ENCODE measurements at places on chromosomes 3 and 15.

DNA sequence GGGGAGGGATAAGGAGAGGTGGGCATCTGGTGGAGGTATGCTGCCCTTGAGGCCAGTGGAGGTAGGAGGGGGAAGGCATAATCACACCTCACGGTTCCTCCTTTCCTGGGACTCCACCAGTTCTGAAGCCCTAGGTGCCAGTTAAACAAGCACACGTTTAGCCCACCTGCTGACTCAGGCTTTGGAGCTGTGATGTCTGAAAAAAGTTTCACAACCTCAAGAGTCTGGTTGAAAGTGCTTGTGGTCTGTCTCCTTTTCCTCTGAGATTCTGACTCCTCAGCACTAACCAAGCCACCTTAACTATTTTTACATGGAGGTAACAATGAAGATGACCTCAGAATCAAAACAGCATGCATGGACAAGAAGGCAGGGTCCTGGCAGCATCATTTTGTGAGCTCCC, 23.0 kb downstream of the HPS3 start:
- DNase-seq: no peak

DNA sequence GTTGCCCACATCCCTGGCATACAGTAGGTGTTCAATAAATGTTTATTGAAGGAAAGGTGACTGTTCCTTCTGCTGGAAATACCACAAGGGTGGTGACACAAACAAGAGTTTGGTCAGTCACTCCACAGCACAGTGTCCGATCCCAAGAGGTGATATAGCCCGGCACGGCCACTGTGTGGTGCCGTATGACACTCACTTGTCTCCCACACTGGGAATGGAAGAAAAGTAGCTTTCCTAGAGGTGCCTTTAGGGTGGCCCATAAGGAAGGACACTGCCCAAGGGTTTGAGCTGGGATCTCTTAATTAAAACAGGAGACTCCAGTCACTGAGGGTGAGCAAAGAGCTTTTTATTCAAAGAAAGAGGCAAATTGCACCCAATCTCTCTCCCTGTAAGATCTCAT, 40.5 kb downstream of the TGM4 start:
- no peak for DNase-seq

- no peak for DNase-seq
These were observed 36.5 kb downstream of the GMNC start for GRCh38 chr3:190826018-190826417.

GRCh38 chr3:65004795-65005295, 317.0 kb upstream of the ADAMTS9 start:
- no peak for DNase-seq

GRCh38 chr3:73581134-73581846, 43.5 kb downstream of the PDZRN3 start:
- no peak for DNase-seq

DNA sequence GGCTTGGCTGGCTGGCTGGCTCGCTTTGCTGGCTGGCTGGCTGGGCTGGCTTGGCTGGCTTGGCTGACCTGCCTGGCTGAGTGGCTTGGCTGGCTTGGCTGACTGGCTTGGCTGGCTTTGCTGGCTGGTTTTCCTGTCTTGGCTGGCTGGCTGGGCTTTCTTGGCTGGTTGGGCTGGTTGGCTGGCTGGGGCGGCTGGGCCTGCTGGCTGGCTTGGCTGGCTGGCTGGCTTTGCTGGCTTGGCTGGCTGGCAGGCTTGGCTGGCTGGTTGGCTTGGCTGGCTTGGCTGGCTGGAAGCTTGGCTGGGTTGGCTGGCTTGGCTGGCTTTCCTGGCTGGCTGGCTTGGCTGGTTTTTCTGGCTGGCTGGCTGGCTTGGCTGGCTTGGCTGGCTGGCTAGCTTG, 435.6 kb downstream of the GOLGA6L6 start:
- DNase-seq: no peak

GRCh38 chr3:18264361-18264760, 160.8 kb downstream of the SATB1 start:
- DNase-seq: no peak

DNA sequence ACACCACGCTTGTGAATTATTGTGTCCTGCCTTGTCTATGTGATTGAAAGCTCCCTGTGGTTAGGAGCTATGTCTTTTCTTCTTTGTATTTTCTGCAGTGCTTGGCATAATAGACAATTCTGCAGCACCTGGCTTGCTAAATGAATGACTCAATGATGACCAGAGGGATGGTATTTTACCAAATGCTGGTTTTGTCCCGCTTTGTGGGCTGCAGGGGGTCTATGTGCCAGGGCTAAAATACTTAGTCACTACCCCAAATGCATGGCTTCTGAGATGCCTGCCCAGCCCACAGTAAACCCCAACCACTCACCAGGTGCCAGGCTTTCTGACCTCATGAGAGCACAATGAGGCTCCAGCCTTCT, 50.9 kb downstream of the BOC start:
- no peak for DNase-seq

DNA sequence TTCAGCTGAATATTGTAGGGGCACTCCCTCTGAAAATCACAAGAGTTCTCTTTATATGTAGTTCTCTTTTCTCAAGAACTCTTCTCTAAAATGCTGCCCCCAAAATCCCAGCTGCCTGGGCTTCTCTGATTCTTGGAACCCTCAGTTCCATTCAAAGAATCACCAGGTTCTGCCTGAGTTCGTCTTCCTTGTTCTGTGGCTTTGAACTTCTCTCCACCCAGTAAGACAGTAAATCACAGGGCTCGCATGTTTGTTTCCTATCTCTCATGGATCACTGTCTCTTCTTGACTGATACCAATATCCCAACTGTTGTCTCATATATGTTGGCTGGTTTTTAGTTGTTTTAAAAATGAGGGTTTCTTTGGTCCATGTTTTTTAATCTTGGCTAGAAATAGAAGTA, 359.5 kb upstream of the CBLB start:
- DNase-seq: no peak

GRCh38 chr3:156776871-156777270, 49.3 kb upstream of the LEKR1 start:
- no peak for DNase-seq

GRCh38 chr3:170602556-170602955, 16.7 kb upstream of the SLC7A14 start:
- DNase-seq: no peak

- no peak for DNase-seq
These were observed 1615.8 kb downstream of the SI start for GRCh38 chr3:163462446-163462845.

DNA sequence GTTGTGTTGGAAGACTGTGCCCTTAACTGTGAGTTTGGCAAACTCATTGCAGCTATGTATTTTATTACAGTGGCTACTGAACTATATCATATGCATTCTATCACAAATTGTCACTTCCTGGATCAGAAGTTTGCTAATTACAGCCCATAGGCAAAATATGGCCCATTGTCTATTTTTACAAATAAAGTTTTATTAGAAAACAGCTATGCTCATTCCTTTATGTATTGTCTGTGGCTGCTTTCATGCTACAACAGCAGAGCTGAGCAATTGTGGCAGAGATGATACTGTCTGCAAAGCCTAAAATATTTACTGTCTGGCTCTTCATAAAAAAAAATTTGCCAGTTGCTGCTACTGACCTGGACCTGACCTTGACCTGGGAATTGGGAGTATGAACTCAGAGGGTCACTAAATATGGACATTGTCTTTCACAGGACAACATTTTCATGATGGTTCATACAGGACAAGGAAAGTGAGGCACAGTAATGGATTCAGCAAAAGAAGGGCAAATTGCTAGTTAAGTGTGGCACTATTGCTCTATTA, 316.9 kb downstream of the ZNF621 start:
- no peak for DNase-seq

GRCh38 chr3:144409319-144409718, 437.7 kb downstream of the DIPK2A start:
- DNase-seq: no peak

DNA sequence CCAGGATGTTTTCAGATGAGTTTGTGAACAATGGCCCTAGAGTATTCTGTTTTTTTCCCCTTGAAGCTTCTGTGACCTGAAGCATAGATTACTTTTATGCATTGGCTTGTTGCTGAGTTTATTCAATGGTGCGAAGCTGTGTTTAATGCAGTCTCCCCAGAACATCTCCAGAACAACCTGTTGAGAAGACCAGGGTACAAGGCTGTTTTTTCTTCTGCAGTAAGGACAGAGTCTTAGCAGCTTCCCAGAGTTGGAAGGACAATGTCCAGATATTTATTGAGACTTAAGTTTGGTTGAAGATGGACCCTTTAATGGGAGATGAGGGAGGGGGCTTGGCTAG, 295.6 kb downstream of the LRTM1 start:
- no peak for DNase-seq

- no peak for DNase-seq
These were observed 13.0 kb upstream of the NTRK3 start for GRCh38 chr15:88269356-88270062.

DNA sequence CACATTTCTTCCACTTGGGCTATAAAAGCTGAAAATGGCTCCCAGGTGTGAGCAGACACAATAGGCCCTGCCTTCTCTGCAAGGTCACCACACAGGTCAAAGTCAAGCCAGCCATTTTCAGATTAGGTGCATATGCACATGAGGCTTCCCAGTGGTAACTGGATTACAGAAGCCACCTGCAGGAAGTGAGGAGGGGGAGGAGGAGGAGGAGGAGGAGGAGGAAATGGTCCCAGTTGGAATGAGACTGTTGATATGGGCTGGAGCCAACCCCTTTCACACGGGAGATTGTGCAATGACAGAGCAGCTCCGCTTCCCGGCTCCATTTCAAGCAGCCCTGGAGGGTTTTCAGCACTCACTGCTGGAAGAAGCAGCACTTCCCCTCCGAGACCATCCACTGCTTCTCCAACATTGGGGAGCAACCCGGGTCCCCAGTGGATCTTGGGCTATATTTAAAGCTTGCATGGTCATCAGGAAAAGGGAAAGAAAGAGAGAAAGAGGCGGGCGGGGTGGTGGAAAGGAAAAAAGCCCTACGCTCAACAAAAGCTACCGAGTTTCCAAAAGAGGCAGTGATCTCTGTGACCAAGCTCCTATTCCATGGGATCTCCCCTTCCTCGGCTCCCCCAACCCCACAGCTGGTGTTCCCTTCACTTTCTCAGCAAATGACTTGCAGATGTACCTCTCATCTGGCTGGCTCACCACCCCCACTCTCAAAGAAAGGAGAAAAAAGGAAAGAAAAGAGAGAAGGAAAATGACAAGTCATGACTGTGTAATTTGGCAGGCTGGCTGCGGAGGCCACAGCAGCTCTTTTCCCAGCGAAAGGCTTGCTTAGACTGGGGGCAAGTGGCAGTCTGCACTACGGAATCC, 58.3 kb downstream of the LRIG1 start:
- no peak for DNase-seq

DNA sequence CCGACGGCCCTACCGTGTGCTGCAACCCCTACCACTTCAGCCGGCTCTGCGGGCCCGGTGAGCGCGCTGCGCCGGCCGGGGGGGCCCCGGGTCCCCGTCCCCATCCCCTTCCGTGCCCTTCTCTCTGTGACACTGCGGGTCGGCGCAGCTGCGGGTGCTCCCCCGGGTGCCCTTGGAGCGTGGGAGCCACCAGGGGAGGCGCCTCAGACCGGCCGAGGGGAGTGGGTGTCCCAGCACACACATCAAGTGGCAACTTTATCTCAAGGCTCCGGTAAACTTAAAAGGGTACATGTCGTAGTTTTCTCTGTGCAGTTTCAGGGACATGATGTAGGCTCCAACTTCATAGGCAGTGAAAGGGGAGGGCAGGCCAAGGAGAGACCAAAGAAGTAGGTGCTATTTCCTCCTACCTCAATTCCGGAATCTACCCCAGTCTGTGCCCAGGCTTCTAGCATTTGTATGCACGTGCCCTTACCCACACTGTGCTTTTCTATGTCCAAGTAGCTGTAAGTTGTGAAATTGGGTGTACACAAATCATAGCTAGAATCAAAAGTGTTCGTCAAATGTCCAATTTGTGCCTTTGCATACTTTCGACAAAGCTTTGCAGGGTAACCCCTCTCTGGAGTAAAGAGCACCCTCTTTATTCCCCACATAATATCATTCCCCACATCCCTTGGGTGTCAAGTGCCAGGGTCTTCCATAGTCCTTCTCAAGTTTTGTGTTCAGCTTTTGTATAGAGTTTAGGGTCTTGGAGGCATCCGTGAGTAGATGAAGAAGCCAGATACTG, 2.2 kb downstream of the SMAD6 start:
- no peak for DNase-seq

DNA sequence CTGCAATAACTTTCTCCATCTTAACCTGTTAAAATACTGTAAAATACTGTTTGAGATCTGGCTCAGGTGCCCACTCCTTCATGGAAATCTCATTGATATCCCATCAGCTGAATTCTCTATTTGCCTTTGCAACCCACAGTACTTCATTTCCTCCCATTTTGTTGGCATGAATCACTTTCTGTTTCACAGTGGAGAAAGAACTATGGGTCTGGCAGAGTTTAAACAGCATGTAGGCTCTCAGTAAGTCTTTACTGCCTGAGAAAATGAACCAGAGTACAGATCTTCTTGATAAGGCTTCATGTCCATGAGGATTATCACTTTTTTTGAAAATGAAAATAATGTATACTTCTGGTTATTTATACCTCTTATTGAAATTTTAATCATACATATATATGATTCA, 245.9 kb downstream of the NAALADL2 start:
- no peak for DNase-seq

- no peak for DNase-seq
These were observed 769.8 kb upstream of the BCHE start for GRCh38 chr3:166606988-166607387.

- DNase-seq: no peak
These were observed 5.5 kb upstream of the SACM1L start for GRCh38 chr3:45683417-45684326.

DNA sequence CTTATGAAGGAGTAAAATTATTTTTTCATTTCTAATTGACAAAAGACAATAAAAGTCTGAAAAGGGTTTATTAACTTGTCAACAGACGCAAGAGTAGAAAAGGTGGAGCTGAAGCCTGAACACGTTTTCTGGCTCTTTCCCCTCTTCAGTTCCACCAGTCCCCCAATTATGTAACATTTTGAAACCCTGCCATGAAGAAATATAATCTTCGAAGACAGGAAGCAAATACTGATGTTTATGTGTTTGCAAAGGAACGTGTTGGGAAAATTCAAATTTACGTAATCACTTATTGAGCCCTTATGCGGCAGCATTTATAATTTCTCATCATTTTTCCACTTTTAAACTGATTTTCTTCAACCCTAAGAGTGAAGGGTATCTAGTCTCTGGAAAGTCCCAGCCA, 767 bp downstream of the AP3S2 start:
- no peak for DNase-seq

GRCh38 chr3:113985541-113985940, 37.7 kb downstream of the ZDHHC23 start:
- no peak for DNase-seq

GRCh38 chr15:48557335-48557734, 88.2 kb downstream of the FBN1 start:
- DNase-seq: no peak

DNA sequence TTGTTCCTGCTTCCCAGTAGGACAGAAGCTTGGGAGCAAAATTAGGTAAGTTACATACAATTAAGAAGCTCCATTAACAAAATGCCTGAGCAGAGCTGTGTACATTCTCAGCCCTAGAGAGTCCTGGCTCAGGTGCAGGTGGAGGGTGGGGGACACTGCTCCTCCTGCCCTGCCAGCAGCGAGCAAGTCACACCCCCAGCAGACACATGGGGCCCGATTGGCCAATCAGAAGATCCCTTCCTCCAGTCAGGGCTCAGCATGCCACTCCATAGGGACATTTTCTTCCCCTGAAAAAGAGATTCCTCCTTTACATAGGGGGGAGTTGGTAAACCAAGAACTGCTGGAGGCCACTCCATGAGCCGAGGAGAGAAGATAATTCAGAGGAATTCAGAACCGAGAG, 62.1 kb downstream of the PLXNA1 start:
- no peak for DNase-seq

Data from C1 segment of cervical spinal cord (tissue), 14 donors.